ENCODE measurements at places on chromosomes 11 and 22.

DNA sequence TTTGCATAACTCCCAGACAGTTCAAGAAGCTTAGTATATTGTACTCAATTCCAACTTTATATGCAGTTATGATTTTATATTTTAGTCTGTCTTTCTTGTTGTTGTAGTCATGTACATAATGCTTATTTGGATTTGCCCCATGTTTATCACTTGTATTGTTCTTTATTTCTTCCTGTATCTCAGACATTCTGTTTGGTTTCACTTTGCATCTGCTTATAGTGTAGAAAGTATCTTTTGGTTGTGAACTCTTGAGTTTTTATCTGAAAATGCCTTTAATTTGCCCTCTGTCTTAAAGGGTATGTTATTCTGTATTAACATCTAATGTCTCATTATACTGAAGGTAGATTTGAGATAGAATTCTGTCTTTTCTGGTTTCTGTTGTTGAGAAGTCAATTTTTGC, 275.4 kb downstream of the DYNC2H1 start:
- DNase-seq, result no peak

DNA sequence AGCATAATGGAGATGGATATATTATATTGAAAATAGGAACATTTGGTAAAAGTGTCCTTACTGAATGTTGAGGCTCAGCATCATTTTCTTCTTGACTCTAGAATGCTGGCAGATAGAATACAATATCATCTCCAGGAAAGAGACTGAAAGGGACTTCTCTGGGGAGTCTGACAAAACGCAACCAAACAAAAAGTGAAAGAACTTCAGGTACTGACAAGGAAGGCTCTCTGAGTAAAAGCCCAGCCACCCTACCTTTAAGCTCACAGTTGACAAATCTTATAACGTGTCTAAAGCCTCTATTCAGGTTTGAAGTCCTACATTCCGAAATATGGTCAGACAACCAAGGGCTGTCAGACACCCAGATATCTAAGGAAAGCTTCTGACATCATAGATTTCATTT, 590.8 kb downstream of the SOX6 start:
- no peak for DNase-seq

DNA sequence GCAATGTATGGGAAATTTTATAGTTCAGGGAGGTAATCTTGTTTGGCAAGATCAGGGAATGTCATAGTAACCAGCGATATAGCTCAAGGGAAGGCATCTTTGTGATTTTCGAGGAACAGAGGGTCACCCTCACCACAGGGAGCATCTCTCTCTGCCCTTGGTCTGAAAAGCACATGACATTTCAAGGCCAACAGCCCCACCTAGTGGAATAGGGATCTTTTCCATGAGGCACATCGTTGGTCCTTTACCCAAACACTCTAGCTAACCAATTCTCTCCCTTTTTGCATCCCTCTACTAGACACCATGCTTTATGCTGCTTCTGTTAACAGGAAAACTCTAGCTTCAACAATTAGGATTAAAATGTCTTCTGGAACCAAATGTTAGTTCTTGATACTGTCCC, 179.0 kb downstream of the GRM5 start:
- DNase-seq, result peak; percentile 2

DNA sequence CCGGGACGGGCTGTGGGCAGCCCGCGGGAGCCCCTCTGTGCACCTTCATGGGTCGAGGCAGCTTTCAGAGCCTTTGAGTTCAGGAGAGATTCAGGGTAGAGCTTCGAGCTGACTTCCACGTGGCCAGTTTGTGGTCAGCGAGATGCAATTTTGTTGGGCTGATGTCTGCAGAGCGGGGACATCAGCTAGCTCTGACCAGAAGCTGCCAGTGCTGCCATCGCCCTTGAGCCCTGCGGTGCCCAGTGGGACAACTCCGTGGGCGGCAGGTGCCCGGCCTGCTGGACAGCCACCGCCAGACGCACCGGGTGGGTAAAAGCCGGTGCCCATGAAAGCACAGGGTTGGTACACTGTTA, 719 bp downstream of the TALDO1 start:
- no peak for DNase-seq

DNA sequence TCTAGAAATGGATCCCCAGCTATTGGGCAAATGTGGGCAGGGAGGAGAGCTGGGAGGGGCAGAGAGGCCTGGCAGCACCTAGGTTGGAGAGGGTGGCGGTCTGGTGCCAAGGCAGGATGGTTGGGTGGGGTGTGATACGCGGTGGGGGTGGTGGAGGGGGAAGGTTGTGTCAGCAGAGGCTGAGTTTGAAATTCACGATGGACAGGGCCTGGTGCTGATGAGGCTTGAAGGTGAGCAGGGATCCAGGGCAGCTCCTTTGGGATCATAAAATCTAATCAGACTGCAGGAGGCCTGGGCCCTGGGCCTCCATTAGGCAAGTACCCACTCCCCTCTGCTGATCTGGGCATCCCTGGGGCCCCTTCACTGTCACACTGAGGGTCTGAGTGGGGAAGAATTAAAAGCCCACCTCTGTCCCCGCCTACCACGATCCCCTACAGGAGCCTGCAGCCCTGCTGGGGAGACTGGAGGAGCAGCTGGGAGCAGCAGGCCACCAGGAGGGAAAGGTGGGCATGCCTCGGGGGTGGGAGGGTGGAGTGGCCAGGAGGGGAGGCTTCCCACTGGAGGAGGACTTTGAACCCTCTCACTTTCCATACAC, 24.0 kb downstream of the IGLL1 start:
- no peak for DNase-seq

- DNase-seq, result no peak
Measured at GRCh38 chr11:131912134-131912533, 541.7 kb downstream of the NTM start.

- no peak for DNase-seq
Measured at GRCh38 chr11:27285761-27286160, 77.3 kb downstream of the CCDC34 start.

- no peak for DNase-seq
Measured at GRCh38 chr11:1158681-1159487, 1.1 kb downstream of the MUC5AC start.

DNA sequence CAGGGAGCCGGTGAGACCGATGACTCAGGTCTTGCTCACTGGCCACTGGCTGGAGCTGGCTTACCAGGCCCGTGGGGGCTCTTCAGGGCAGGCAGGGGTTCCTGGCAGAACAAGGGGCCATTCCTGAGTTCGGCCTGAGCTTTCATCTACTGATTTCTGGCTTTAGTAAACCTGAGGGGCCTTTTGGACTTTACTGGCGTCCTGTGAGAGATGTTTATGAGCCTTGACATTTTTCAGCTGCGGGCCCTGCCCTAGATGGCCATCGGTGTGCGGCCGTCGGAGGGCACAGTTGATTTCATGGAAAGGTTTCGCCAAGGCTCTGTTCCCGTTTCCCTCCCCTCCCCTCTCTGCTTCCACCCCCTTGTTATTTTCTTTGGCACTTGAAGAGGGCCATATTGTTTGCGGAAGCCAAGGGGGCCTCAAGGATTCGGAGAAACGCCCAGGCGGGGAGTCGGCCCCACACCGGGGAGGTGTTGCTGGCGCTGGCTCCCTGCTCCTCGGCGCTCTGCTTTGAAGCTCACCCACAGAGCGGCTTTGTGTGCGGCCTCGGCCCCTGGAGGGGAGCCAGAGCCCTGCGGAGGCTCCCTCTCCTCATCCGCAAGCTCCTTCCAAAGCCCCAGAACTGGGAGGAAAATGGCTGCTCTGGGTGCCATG, 17.7 kb downstream of the ELF5 start:
- DNase-seq, result no peak

- DNase-seq, result peak; percentile 1
Measured at GRCh38 chr22:50004918-50005317, 7.6 kb downstream of the IL17REL start.

- DNase-seq, result no peak
Measured at GRCh38 chr11:128196235-128196634, 391.1 kb downstream of the ETS1 start.

DNA sequence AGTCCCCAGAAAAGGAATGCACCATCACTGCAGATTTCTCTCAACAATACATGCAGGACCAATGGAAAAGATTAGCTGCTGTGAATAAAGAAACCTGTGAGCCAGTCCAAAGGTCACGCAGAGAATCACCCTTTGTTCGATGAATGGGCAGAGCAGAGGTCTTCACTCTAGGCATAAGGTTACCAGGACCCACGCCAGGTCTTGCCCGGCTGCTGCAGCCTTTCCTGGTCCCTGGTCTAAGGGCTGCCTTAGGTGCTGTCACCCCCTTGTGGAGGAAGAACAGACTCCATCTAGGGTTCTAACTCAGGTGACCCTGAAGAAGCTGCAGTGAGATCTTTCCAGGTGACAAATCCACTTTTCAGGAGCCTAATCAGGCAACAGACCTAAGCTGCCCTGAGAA, 29.0 kb upstream of the NAP1L4 start:
- no peak for DNase-seq

DNA sequence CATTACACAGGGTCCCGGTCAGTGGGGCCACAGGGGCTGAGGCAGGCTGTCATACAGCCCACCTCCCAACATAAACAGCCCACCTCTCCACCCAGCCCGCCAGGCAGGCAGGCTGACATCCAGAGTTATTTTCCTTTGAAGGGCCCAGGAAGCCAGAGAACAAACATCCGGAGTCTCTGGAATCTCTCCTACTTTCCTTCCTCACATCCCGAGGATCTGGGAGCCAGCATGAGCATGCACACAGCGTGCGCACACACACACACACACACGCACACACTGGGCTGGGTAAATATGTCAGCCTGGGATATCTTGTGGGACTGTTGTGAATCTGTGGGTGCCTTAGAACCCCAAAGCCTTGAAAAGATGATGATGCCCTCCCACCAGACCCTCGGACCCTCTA, 55.4 kb downstream of the PDE2A start:
- DNase-seq, result no peak

GRCh38 chr11:57390535-57390934, at the start of gene PRG2:
TSS of gene PRG2 (minus strand) at chr11:57390650. CDS start at chr11:57389944, 706 bp downstream.
- DNase-seq, result no peak

DNA sequence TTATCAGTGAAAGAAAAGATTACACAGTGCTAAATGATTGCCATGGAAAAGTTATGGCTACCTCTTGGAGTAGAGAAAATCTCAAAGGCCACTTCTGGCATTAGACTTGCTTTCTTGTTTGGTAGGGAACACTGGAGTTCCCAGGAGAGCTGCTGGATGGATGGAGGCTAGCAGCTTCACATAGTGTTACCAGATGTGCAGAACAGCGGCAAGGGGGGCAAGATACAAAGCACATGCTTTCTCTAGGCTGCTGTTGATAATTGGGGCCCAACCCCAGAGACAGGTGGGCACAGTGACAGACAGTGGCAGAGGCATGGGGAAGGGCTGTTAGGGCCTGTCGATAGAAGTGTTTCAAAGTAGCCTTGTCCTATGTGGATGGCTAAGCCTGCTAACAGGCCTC, 94.9 kb downstream of the DBX1 start:
- DNase-seq, result no peak

- no peak for DNase-seq
Measured at GRCh38 chr11:116043857-116044256, 539.6 kb upstream of the CADM1 start.

- DNase-seq, result no peak
Measured at GRCh38 chr11:46876471-46876870, 30.4 kb upstream of the CKAP5 start.

GRCh38 chr22:28053896-28054818, 135.1 kb upstream of the PITPNB start:
- peak; percentile 9 for DNase-seq

DNA sequence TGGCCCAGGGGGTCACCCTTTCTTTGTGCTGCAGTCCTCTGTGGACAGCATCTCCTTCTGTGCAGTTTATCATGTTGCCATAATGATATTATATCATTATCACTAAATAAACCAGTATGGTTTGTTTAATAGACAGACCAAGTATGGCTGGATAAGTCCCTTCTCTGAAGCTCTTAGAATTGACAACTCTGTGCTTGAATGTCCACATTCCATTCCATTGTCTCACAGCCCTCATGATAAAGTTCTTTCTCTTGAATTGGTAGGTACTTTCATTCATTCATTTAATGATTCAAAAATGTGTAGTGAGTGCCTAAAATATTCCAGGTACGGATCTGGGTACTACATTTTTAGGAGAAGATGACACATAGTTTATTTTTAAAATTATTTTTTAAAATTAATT, 7.8 kb downstream of the RPS6KA4 start:
- no peak for DNase-seq

DNA sequence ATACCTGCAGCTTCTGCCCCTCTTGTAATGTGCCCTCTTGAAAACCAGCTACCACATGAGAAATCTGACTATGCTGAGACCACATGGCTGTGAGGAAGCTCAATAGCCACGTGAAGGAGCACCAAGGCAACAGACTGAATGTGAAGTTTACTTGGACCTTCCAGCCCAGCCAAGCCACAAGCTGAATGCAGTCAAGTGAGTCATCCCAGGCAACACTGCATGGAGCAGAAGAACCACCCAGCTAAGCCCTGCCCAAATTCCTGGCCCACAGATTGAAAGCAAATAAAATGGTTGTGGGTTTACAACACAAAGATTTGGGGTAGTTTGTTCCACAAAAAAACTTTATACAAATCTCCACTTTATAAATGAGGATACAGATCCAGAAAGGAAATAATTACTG, 114.5 kb downstream of the TIMP3 start:
- DNase-seq, result no peak

- no peak for DNase-seq
Measured at GRCh38 chr11:503179-503981, 3.7 kb downstream of the RNH1 start.

- DNase-seq, result no peak
Measured at GRCh38 chr22:24103301-24103700, 78.0 kb upstream of the SUSD2 start.

DNA sequence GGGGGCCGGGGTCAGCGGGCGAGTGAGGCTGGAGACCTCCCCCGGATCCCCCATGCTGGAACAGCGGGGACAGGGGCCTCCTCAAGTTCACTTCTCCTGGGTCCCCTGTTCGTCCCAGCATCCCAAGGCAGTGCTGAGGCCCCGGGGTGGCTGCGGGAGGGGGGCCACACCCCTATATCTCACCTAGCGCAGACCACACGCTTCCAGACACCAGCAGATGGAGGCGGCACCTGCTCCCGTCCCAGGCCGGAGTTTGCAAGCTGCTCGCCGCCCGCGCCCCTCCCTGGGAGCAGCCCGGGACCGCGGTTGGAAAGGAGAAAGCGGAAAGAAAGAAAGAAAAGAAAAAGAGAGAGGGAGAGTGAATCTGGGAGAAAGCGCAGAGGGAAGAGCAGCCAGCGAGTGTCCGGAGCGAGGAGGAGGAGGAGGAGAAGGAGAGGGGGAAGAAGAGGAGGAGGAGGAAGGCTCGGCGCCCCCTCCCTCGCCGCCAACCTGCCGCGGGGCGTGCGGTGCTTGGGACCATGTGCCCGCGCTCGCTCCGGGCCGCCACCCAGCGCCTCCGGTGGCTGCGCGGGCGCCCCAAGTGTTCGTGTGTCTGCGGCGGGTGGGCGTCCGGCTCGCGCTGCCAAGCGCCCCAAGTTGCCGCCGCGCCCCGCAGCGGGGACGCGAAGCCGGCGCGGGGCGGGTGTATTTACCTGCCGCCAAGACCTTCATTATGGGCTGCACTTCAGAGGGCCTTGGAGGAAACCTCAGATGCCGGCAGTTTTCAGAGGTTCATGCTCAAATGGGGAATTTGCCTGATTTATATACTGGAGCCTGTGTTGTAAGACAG, at the start of gene LIF:
Gene LIF (minus strand): TSS at position 775 of the 829 bp plus-strand sequence. CDS start 64 bp downstream, at position 711.
- DNase-seq, result no peak

DNA sequence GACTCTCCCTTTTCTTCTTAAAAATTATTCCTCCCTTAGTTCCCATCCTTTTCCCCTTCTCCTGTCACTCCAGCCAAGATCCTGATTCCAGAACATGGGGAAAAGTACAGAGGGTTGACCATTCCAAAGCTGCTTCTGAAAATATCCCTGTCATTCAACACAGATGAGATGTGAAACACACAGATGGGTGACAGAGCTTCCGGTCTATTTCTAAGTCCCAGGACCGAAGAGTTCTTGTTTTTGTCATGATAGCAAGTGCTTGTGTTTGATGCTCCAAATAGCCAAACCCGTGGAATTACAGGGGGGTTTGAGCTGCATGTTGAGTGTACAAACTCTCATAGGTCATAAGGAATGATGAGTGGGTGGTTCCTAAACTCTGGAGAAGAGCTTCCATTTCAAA, 57.9 kb downstream of the PARVA start:
- DNase-seq, result no peak
